ENCODE measurements at places on chromosomes 12 and 14. TPM values are rescaled to one million over a fixed set of nuclear protein-coding genes. Genes with fewer than 3 reads are reported as not detected.

- H3K27ac ChIP-seq: peak overlapping the region; percentile 99
- H3K27me3 ChIP-seq: no peaks in the 10 kb centered on the region
- no peak for DNase-seq
- H3K4me3 ChIP-seq: peak overlapping the region; percentile 97
- peaks cover 7% of the 10 kb centered on the region for H3K4me1 ChIP-seq
- no peaks in the 10 kb centered on the region for H3K36me3 ChIP-seq
Observed at GRCh38 chr14:74019408-74020137, 424 bp downstream of the BBOF1 start.

- no peak overlapping the region for H3K4me3 ChIP-seq
- no peaks in the 10 kb centered on the region for H3K36me3 ChIP-seq
- no peak overlapping the region for H3K27ac ChIP-seq
- DNase-seq: no peak
Observed at GRCh38 chr12:125503128-125503527, 437.9 kb downstream of the AACS start.

DNA sequence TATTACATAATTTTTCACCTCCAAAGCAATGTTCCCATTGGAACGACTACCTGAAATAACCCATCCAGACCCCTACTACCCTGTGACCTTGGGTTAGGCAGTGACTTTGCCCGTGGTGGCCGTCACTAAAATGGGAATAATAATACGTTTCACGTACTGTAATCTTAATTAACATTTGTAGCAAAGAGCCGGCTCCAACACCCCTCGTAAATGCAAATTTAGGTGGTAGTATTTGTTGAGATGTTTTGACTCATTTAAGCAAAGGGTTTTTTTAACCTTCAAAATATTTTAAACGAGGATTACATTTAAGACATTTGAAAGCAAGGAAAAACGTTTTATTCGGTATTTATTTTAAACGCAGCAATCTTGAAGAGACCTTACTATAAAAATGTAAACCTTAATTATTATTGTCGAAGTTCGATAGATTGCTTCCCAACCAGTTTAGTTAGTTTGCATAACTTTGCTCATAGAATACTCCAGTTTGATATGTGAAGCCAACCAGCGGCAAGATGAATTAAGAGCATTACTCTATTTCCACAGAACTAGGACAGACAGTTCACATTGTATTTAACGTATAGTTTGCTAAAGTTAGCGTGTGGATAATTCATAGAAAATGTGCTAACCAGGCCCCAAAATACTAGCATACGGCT, 1.4 kb upstream of the ARID2 start:
- H3K27ac ChIP-seq: peak overlapping the region; percentile 95
- DNase-seq: no peak
- H3K36me3 ChIP-seq: no peaks in the 10 kb centered on the region
- H3K27me3 ChIP-seq: no peaks in the 10 kb centered on the region

DNA sequence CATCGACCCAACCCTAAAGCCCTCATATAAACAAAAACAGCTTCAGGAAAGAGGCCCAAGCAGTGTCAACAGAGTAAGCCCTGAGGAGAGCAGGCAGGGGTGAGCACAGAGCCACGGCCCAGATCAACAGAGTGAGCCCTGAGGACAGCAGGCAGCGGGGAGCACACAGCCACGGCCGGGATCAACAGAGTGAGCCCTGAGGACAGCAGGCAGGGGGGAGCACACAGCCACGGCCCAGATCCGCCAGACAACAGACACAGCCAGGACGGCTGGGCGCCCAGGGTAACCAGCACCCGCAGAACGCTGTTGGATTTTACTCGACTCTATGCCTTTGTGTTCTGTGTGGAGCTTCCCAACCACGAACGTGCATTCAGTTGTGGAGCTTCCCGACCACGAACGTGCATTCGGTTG, 15.0 kb downstream of the CCDC85C start:
- H3K4me3 ChIP-seq: no peak overlapping the region
- H3K27ac ChIP-seq: no peak overlapping the region
- peaks cover 18% of the 10 kb centered on the region for H3K4me1 ChIP-seq
- no peaks in the 10 kb centered on the region for H3K36me3 ChIP-seq
- no peaks in the 10 kb centered on the region for H3K27me3 ChIP-seq

GRCh38 chr14:86331341-86331740, 801.4 kb downstream of the FLRT2 start:
- H3K27me3 ChIP-seq: no peaks in the 10 kb centered on the region
- H3K36me3 ChIP-seq: no peaks in the 10 kb centered on the region
- H3K27ac ChIP-seq: no peak overlapping the region
- no peak overlapping the region for H3K4me3 ChIP-seq
- H3K4me1 ChIP-seq: no peaks in the 10 kb centered on the region

DNA sequence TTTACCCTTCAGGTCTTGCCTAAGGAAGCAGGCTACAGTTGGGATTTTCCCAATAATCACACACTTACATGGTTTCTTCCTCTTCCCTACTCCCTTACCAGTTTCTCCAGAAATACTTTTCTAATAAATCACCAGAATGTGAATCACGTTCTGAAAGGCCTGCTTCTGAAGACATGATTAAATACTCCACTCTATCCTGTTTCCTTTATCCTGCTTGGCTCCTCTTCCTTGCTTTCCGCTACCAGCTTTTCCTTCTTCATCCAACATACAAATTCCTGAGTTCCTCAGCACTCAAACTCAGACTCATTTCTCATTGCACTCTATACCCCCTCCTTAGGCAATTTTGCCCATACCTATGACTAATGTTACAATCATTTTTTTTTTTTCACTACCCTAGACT, 118.3 kb downstream of the MGAT4C start:
- no peaks in the 10 kb centered on the region for H3K36me3 ChIP-seq
- H3K4me1 ChIP-seq: no peaks in the 10 kb centered on the region
- no peak overlapping the region for H3K27ac ChIP-seq
- no peaks in the 10 kb centered on the region for H3K27me3 ChIP-seq
- no peak overlapping the region for H3K4me3 ChIP-seq

- no peaks in the 10 kb centered on the region for H3K4me1 ChIP-seq
- no peak for DNase-seq
- H3K27ac ChIP-seq: no peak overlapping the region
- H3K4me3 ChIP-seq: no peak overlapping the region
- H3K36me3 ChIP-seq: peaks cover 34% of the 10 kb centered on the region
- no peaks in the 10 kb centered on the region for H3K27me3 ChIP-seq
Observed at GRCh38 chr12:32647275-32647674, 31.8 kb upstream of the DNM1L start.

GRCh38 chr14:51448831-51449670, 202.7 kb upstream of the FRMD6 start:
- no peak overlapping the region for H3K4me3 ChIP-seq
- H3K27me3 ChIP-seq: no peaks in the 10 kb centered on the region
- no peak overlapping the region for H3K27ac ChIP-seq
- H3K36me3 ChIP-seq: no peaks in the 10 kb centered on the region
- peaks cover 6% of the 10 kb centered on the region for H3K4me1 ChIP-seq
- DNase-seq: no peak

Gene CIT
- total RNA-seq: 6.8 TPM

Gene CCDC38
- not detected for total RNA-seq

Gene AKAP3
- 1.9 TPM for total RNA-seq

GRCh38 chr14:98946940-98947339, 325.1 kb downstream of the BCL11B start:
- DNase-seq: no peak
- H3K4me3 ChIP-seq: no peak overlapping the region
- H3K27me3 ChIP-seq: no peaks in the 10 kb centered on the region
- H3K36me3 ChIP-seq: no peaks in the 10 kb centered on the region

Gene SERPINA12
- not detected for total RNA-seq

Gene TRAFD1
- 35.3 TPM for total RNA-seq

- DNase-seq: no peak
- no peak overlapping the region for H3K4me3 ChIP-seq
- no peaks in the 10 kb centered on the region for H3K27me3 ChIP-seq
- H3K4me1 ChIP-seq: no peaks in the 10 kb centered on the region
Observed at GRCh38 chr14:96627386-96627785, 125.2 kb downstream of the PAPOLA start.

- H3K4me3 ChIP-seq: peak overlapping the region; percentile 72
- no peaks in the 10 kb centered on the region for H3K27me3 ChIP-seq
- H3K4me1 ChIP-seq: peaks cover 32% of the 10 kb centered on the region
- peak overlapping the region; percentile 95 for H3K27ac ChIP-seq
- DNase-seq: no peak
Observed at GRCh38 chr14:93116676-93117200, 1.0 kb upstream of the ITPK1 start.

Gene NANOG
- not detected for total RNA-seq
